T-cell (primary cell): ENCODE measurements at places on chromosomes 2 and 18. TPM values are rescaled to one million over a fixed set of nuclear protein-coding genes. Genes with fewer than 3 reads are reported as not detected.

RSAD2 gene
- 7.2 TPM for total RNA-seq

UGT1A10 gene
- total RNA-seq = not detected

VAMP8 gene
- total RNA-seq = 77.8 TPM

SP140 gene
- 66.8 TPM for total RNA-seq

HOXD4 gene
- not detected for total RNA-seq

SCG2 gene
- not detected for total RNA-seq

VWA3B gene
- total RNA-seq = not detected

TMEM163 gene
- 0.35 TPM for total RNA-seq

RBKS gene
- total RNA-seq = 1.1 TPM

SFXN5 gene
- 14.2 TPM for total RNA-seq

SOWAHC gene
- total RNA-seq = 0.96 TPM

PDE6D gene
- total RNA-seq = 27.3 TPM

MALL gene
- 0.39 TPM for total RNA-seq

RFX8 gene
- total RNA-seq = 0.75 TPM

TOGARAM2 gene
- total RNA-seq = 2.2 TPM

ANKRD23 gene
- total RNA-seq = 19.5 TPM

DPP4 gene
- total RNA-seq = 47.7 TPM

POLR1B gene
- total RNA-seq = 39.5 TPM
